ENCODE measurements at places on chromosomes 4 and X.
A peak's percentile ranks its signal among the peaks of the same experiment; 100 is the strongest.

GRCh38 chrX:70096052-70096451, 33.8 kb downstream of the OTUD6A start:
- DNase-seq: no peak
- no peaks in the 10 kb centered on the region for H3K4me1 ChIP-seq
- peaks cover 7% of the 10 kb centered on the region for H3K27me3 ChIP-seq
- no peak overlapping the region for H3K4me3 ChIP-seq
- no peak overlapping the region for H3K27ac ChIP-seq

DNA sequence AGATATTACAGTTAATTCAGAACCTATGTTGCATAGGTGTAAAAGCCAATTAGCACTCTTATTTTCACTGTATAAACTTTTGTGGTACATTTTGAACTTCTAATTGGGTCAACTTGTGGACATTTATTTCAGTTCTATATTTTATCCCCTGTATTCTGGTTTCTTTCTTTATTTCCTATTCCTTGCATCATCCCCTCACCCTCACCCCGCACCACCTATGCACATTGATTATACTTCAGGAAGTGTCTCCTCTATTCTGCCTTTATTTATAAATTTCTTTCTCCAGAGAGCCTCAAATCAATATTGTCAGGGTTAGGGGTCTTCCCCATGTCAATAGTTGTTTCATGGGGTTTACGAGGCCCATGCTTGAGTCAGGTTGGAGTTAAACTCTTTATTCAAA, 83.1 kb downstream of the TEX13C start:
- no peaks in the 10 kb centered on the region for H3K36me3 ChIP-seq
- no peak for DNase-seq
- H3K27me3 ChIP-seq: no peaks in the 10 kb centered on the region
- H3K27ac ChIP-seq: no peak overlapping the region
- no peak overlapping the region for H3K4me3 ChIP-seq

GRCh38 chr4:155693015-155693663, 26.5 kb downstream of the GUCY1A1 start:
- H3K27me3 ChIP-seq: no peaks in the 10 kb centered on the region
- H3K4me3 ChIP-seq: no peak overlapping the region
- no peaks in the 10 kb centered on the region for H3K4me1 ChIP-seq
- no peaks in the 10 kb centered on the region for H3K36me3 ChIP-seq
- H3K27ac ChIP-seq: no peak overlapping the region

DNA sequence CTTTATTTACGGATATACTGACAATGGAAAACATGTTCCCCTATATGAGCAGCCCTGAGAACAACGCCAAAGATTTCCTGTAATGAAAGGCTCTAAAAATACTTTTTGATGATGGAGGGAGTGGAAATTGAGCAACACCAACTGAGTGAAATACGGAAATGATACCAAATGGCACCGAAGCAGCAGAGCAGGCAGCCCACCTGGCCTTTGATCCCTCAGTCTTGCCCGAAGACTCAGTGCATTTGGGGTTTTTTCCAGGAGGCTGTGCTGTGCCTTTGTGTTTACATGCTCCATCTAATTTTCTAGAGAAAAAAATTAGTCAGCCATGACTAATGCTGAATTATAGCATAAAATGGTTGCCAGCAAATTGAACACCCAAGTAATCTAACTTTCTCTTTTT, 169.9 kb upstream of the RBPJ start:
- H3K27me3 ChIP-seq: peaks cover 10% of the 10 kb centered on the region
- no peak for DNase-seq
- H3K27ac ChIP-seq: no peak overlapping the region
- H3K4me3 ChIP-seq: no peak overlapping the region
- no peaks in the 10 kb centered on the region for H3K36me3 ChIP-seq
- H3K4me1 ChIP-seq: no peaks in the 10 kb centered on the region

DNA sequence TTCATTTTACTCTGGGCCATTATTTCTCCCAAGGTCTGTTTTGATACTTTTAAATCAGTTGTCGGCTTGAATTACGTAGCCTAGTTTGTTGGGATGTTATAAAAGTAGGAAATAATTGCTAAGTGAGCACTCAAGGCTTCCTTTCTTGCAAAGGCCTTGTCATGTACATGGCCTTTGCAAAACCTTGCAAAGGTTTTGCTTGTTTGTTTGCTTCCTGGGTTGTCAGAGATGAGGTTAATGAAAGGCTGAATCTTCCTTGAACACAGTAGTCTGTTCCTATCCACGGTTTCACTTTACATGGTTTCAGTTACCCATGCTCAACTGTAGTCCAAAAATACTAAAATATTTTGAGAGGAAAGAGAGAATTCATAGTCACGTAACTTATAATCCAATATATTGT, 113.5 kb downstream of the NAA11 start:
- no peak for DNase-seq
- H3K36me3 ChIP-seq: no peaks in the 10 kb centered on the region
- no peak overlapping the region for H3K27ac ChIP-seq
- no peak overlapping the region for H3K4me3 ChIP-seq
- H3K4me1 ChIP-seq: no peaks in the 10 kb centered on the region

DNA sequence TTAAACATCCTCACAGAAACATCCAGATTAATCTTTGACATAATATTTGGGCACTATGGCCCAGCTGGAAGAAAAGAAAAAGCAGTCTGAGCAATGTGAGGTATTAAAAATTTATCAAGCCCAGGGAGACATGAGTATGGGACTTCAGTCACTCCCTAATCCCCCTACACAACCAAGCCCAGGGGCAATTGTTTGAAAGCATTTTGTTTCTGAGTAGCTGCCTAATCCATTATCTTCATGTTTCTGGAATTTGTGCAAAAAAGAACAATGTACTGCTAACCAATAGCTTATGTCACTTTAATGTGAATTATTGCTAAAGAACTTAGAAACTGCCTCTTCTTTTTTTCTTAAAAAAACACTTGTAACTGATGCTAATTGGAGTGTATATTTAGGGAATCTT, 360.7 kb downstream of the TEX13C start:
- H3K27me3 ChIP-seq: no peaks in the 10 kb centered on the region
- no peaks in the 10 kb centered on the region for H3K36me3 ChIP-seq
- H3K4me1 ChIP-seq: no peaks in the 10 kb centered on the region
- H3K4me3 ChIP-seq: no peak overlapping the region
- H3K27ac ChIP-seq: no peak overlapping the region

GRCh38 chrX:84729809-84730208, 227.6 kb upstream of the HDX start:
- DNase-seq: no peak
- no peaks in the 10 kb centered on the region for H3K36me3 ChIP-seq
- peaks cover 9% of the 10 kb centered on the region for H3K27me3 ChIP-seq
- H3K27ac ChIP-seq: no peak overlapping the region
- no peak overlapping the region for H3K4me3 ChIP-seq

GRCh38 chrX:23434356-23434884, 99.8 kb downstream of the PTCHD1 start:
- H3K36me3 ChIP-seq: no peaks in the 10 kb centered on the region
- no peak overlapping the region for H3K4me3 ChIP-seq
- H3K4me1 ChIP-seq: no peaks in the 10 kb centered on the region
- DNase-seq: no peak
- H3K27me3 ChIP-seq: no peaks in the 10 kb centered on the region

DNA sequence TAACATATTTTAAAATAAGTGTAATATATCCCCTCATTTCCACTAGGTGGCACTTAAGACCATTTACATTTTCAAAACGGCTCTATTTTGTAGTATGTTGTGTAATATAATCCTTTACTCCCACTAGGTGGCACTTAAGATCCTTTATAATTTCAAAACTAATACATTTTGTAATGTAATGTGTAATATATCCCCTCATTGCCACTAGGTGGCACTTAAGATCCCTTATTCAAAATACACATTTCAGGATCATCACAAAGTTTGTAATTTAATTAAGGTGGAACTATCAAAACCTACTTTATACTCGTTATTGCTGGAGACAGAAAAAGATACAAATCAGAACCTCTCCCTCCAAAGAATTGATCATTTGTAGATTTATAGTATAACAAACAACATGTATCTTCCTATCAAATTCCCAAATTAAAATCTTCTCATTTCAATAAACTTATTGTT, 132.5 kb downstream of the ARHGAP6 start:
- no peaks in the 10 kb centered on the region for H3K4me1 ChIP-seq
- no peak overlapping the region for H3K4me3 ChIP-seq
- no peak overlapping the region for H3K27ac ChIP-seq
- no peaks in the 10 kb centered on the region for H3K27me3 ChIP-seq
- no peaks in the 10 kb centered on the region for H3K36me3 ChIP-seq

- H3K4me1 ChIP-seq: no peaks in the 10 kb centered on the region
- DNase-seq: no peak
- no peak overlapping the region for H3K4me3 ChIP-seq
- peaks cover 19% of the 10 kb centered on the region for H3K27me3 ChIP-seq
Observed at GRCh38 chr4:159413306-159413943, 310.5 kb downstream of the RAPGEF2 start.

DNA sequence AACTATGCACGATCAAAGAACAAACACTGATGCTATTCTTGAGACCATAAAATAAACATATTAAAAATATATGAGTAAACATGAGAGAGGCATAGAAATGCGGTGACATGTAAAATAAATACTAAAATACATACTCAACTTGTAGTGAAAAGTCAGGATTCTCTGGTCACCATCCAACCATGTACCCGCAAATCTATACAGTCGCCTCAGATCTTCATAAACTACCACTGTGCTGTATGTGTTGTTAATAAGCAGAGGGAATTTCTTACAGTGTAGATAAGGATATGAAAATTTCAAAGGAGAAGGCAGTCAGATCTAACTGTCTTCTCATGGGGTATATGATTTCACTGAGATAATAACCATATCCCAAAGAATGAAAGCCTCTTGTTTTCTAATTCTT, 67.8 kb upstream of the FAM47B start:
- H3K4me3 ChIP-seq: no peak overlapping the region
- H3K27ac ChIP-seq: no peak overlapping the region
- no peaks in the 10 kb centered on the region for H3K36me3 ChIP-seq
- H3K27me3 ChIP-seq: no peaks in the 10 kb centered on the region

GRCh38 chrX:23103546-23103945, 103.8 kb downstream of the DDX53 start:
- H3K27me3 ChIP-seq: no peaks in the 10 kb centered on the region
- H3K27ac ChIP-seq: no peak overlapping the region
- no peak overlapping the region for H3K4me3 ChIP-seq

- no peak overlapping the region for H3K4me3 ChIP-seq
- no peaks in the 10 kb centered on the region for H3K36me3 ChIP-seq
- no peaks in the 10 kb centered on the region for H3K4me1 ChIP-seq
Observed at GRCh38 chr4:89727238-89727637, 109.7 kb downstream of the SNCA start.

DNA sequence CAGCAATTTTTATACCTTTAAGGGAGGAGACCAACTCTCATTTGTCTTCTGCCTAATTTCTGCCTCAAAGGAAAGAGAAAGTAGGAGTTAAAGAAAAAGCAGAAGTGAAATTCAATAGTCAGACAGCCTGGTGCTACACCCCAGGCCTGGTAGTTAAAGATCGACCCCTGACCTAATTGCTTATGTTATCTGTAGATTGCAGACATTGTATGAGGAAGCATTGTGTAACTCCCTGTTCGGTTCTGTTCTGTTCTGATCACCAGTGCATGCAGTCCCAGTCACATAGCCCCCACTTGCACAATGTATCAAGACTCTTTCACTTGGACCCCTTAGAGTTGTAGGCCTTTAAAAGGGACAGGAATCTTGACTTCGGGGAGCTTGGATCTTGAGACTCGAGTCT, 335.9 kb upstream of the AR start:
- no peak overlapping the region for H3K27ac ChIP-seq
- H3K4me1 ChIP-seq: no peaks in the 10 kb centered on the region
- no peak for DNase-seq
- no peak overlapping the region for H3K4me3 ChIP-seq
- no peaks in the 10 kb centered on the region for H3K27me3 ChIP-seq
- H3K36me3 ChIP-seq: no peaks in the 10 kb centered on the region

DNA sequence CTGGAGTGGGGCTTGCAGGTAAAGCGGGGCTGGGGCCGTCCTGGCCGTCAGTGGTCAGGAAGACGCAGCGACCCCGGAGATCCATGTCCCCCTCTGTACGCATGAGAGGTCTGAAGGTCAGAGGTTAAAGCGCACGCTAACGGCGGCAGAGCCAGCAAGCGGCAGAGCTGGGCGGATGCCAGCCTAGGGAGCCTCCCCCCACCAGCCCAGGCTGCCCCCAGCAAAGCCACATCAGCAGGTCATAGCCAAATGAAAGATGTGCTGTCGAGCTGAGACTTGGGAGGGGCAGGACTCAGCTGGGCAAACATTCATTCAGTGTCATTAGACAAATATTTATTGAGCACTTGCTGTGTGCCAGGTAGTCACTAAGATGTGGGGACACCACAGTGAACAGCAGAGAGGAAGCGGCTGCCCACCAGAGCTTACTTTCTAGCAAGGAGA, 593 bp upstream of the JAKMIP1 start:
- peaks cover 9% of the 10 kb centered on the region for H3K36me3 ChIP-seq
- no peak overlapping the region for H3K27ac ChIP-seq
- peaks cover 32% of the 10 kb centered on the region for H3K27me3 ChIP-seq
- peaks cover 23% of the 10 kb centered on the region for H3K4me1 ChIP-seq

DNA sequence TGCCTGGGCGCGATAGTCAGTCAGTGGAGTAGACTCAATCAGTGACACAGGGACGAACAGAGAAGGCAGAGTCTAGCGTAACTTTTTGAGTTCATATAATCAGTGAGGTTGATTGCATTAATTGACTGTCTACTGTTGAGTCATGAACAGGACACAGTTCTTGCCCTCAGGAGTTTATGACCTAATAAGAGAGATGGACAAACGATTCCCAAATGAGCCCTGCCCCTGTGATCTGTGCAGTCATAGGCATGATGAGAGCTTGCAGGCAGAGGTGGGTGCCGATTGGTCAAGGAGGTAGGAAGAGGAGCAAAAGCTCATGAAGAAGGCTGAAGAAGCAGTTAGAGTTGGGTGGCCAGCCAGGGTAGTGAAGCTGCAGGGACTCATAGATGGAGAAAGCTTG, 57.1 kb downstream of the ADD1 start:
- H3K36me3 ChIP-seq: peaks cover 89% of the 10 kb centered on the region
- no peak overlapping the region for H3K4me3 ChIP-seq
- H3K27me3 ChIP-seq: no peaks in the 10 kb centered on the region
- peaks cover 9% of the 10 kb centered on the region for H3K4me1 ChIP-seq
- peak overlapping the region; percentile 89 for H3K27ac ChIP-seq
- no peak for DNase-seq

DNA sequence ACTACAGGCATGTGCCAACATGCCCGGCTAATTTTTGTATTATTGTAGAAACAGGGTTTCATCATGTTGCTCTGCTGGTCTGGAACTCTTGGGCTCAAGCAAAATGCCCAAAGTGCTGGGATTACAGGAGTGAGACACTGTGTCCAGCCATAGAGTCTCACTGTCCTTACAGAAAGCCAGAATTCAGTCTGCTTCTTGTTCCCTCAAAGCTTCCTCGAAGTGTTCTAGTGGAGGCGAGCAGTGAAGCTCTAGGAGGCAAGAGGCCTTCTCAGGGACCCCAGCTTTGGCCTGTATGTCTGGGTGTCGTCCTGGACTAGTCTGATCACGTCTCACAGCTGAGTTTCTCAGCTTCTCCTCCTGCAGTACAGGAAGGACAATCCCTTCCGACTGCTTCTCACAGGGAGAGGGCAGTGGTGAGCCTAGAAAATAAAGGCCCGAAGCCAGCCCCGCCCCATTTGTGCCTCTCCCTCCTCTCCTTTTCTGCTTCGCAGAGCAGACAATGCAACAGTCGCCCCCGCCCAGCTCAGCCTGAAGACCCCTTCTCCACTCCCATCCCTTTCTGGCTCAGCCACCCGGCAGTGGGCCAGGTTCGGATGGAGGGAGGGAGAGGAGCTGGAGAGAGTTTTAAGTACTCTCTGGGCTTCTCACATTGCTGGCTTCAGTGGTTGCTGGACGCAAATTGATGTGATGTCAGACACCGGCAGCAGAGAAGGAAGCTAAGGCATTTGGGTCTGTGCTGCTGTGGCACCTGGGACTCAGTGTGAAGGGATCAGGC, 11.1 kb upstream of the FAM3A start:
- no peaks in the 10 kb centered on the region for H3K27me3 ChIP-seq
- peaks cover 26% of the 10 kb centered on the region for H3K4me1 ChIP-seq
- peak; percentile 39 for DNase-seq
- H3K36me3 ChIP-seq: no peaks in the 10 kb centered on the region
